Thyroid gland (tissue), 4 donors: ENCODE measurements at places on chromosomes 4 and X. TPM values are rescaled to one million over a fixed set of nuclear protein-coding genes. Genes with fewer than 3 reads are reported as not detected.
A peak's percentile ranks its signal among the peaks of the same experiment; 100 is the strongest.

- no peak overlapping the region for H3K4me3 ChIP-seq
- H3K36me3 ChIP-seq, result no peaks in the 10 kb centered on the region
- H3K27me3 ChIP-seq, result no peaks in the 10 kb centered on the region
- H3K4me1 ChIP-seq, result no peaks in the 10 kb centered on the region
These were observed 26.2 kb downstream of the LIN54 start for GRCh38 chr4:82984459-82984858.

DNA sequence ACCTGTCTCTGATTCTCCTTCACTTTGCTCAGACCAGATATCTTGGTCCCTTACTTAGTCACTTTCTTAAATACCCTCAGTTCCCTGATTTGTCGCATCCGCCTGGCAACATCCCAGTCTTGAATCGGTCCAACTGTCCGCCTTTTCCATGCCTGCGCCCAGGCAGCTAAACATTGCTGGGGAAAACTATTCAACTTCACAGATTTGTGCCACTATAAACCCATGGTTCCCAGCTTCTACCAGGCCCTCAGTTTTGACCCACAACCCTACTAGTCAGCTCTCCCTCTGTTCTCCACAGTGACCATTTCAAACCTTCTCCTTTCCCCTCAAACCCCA lies 451 bp upstream of the FGD1 start:
- H3K27me3 ChIP-seq, result no peaks in the 10 kb centered on the region
- H3K4me1 ChIP-seq, result no peaks in the 10 kb centered on the region
- DNase-seq, result no peak

DNA sequence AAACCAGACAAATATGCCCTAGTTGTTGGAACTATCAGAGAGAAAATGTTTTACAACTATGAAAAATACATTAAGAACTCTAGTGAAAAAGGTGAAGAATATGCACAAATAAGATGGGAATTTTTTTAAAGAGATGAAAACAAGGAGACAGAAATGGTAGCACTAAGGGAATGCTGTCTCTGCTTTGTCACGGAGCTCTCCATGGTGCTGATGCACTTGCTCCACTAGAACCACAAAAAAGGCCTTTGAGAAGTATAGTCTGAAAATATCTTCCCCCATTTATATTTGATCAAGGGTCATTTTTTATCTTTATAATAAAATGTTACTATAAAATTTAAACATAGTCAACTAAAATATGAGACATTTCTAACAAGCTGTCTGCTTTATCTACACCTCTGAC lies 1655.5 kb upstream of the AGA start:
- H3K4me1 ChIP-seq, result no peaks in the 10 kb centered on the region
- H3K27ac ChIP-seq, result no peak overlapping the region
- no peaks in the 10 kb centered on the region for H3K27me3 ChIP-seq
- H3K36me3 ChIP-seq, result no peaks in the 10 kb centered on the region

GRCh38 chr4:7516096-7516772 lies 81.5 kb upstream of the PSAPL1 start:
- no peak for DNase-seq
- H3K36me3 ChIP-seq, result no peaks in the 10 kb centered on the region
- H3K27ac ChIP-seq, result no peak overlapping the region
- H3K4me3 ChIP-seq, result no peak overlapping the region
- H3K4me1 ChIP-seq, result no peaks in the 10 kb centered on the region

The ETNPPL gene
- total RNA-seq, result not detected

GRCh38 chrX:70613295-70613694 lies 168.7 kb downstream of the DLG3 start:
- H3K36me3 ChIP-seq, result no peaks in the 10 kb centered on the region
- no peak overlapping the region for H3K27ac ChIP-seq
- H3K4me1 ChIP-seq, result no peaks in the 10 kb centered on the region
- H3K27me3 ChIP-seq, result no peaks in the 10 kb centered on the region
- H3K4me3 ChIP-seq, result no peak overlapping the region

GRCh38 chrX:119389214-119389613 lies 9.9 kb upstream of the SLC25A43 start:
- no peaks in the 10 kb centered on the region for H3K4me1 ChIP-seq
- no peaks in the 10 kb centered on the region for H3K27me3 ChIP-seq
- no peak for DNase-seq

- H3K4me3 ChIP-seq, result no peak overlapping the region
- no peaks in the 10 kb centered on the region for H3K27me3 ChIP-seq
These were observed 159.5 kb downstream of the PPP3CA start for GRCh38 chr4:101187841-101188240.

GRCh38 chr4:75752637-75753036 lies 28.3 kb downstream of the USO1 start:
- DNase-seq, result no peak
- H3K4me1 ChIP-seq, result peaks cover 2% of the 10 kb centered on the region
- H3K27me3 ChIP-seq, result no peaks in the 10 kb centered on the region
- H3K4me3 ChIP-seq, result no peak overlapping the region
- no peak overlapping the region for H3K27ac ChIP-seq

DNA sequence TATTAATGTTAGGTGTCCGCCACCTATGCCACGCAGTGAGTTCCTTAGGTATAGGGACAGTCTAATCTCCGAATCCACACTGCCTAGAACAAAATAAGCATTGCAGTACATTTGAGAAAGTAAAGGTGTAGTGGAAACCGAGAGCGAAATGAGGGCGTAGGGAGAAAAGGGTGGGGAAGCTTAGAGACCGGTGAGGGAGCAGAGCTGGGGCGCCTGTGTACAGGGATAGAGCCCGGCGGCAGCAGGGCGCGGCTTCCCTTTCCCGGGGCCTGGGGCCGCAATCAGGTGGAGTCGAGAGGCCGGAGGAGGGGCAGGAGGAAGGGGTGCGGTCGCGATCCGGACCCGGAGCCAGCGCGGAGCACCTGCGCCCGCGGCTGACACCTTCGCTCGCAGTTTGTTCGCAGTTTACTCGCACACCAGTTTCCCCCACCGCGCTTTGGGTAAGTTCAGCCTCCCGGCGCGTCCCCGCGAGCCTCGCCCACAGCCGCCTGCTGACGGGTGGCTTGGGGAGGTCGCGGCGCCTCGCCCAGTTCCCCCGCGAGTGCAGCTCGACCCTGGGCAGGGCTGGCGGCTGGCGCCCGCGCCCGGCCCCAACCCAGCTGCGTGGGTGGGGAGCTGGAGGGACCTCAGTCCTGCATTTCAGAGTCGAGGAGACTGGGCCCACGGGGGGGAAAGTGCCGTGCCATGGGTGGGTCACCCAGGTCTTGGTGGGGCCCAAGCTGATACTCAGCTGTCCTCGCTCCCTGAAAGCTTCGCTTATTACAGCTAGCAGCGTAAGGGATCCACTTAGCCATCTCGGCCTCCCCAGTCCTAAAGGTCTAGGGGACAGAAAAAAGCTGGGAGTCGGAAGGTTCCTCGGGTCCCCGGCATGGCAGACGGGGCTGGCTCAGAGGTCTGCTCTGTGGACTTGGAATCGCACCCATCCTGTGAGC lies at the start of gene ANXA3:
TSS of gene ANXA3 (plus strand) at position 351 of the 932 bp plus-strand sequence. CDS start 2,704 bp downstream, outside the sequence.
- no peaks in the 10 kb centered on the region for H3K27me3 ChIP-seq
- peak; percentile 79 for DNase-seq
- no peaks in the 10 kb centered on the region for H3K36me3 ChIP-seq
- peak within 1 kb of the TSS; percentile 68 for H3K4me3 ChIP-seq
- H3K4me1 ChIP-seq, result peaks cover 19% of the 10 kb centered on the region

- no peak overlapping the region for H3K4me3 ChIP-seq
- DNase-seq, result peak; percentile 19
- peaks cover 17% of the 10 kb centered on the region for H3K4me1 ChIP-seq
- H3K27me3 ChIP-seq, result no peaks in the 10 kb centered on the region
- no peaks in the 10 kb centered on the region for H3K36me3 ChIP-seq
These were observed 97.5 kb downstream of the ANK2 start for GRCh38 chr4:113146876-113147358.

DNA sequence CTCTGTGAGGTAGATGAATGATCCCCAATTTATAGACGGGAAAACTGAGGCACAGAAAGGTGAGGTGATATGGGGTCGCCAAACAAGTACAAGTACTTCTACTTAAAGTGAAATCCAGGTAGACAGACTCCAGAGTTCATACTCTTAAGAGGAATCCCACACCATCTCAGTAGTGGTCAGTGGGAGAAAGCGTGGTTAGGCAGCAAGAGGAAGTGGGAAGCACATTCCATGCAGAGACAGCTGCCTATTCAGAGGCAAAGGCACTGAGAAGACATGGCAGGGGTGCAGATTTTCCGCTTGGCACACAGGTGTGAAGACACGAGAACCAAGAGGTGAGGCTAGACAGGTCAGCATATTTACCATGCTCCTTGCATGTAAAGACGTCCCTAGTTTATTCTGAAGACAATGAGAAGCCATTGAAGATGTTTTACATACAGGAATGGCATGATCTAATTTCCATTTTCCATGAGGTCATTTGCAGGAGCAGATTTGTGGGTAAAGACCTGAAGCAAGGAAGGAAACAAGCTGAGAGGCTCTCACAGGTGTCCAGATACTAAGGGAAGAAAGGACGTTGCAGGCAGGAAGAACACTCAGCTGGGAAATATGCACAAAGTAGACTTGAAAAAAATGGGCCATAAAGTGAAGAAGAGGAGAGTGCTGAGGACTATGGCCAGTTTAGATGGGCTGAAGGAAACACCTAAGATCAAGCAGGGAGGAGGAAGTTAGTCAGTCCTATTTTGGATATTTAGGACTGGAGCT lies 17.3 kb upstream of the CLNK start:
- no peak overlapping the region for H3K27ac ChIP-seq
- H3K4me1 ChIP-seq, result no peaks in the 10 kb centered on the region
- DNase-seq, result no peak
- no peaks in the 10 kb centered on the region for H3K27me3 ChIP-seq

DNA sequence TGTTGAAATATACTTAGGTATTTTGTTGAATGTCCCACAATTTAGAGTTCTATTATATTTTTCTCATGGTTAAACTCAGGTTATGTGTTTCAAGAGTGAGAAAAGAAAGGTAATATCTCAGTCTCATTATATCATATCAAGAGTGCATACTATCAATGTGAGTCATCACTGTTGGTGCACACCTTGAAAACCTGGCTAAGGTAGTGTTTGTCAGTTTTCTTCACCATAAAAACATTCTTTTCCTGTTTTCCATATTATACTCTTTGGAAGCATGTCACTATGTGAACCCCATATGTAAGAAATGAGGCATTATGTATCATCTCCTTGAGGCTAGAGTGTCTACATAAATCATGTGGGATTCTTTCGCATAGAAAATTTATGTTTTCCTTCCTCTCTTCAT lies 307.6 kb upstream of the CTSO start:
- H3K27ac ChIP-seq, result no peak overlapping the region
- no peaks in the 10 kb centered on the region for H3K27me3 ChIP-seq
- no peak for DNase-seq
- H3K4me3 ChIP-seq, result no peak overlapping the region
- H3K4me1 ChIP-seq, result no peaks in the 10 kb centered on the region
